Kidney tubule cell (primary cell): ENCODE measurements at places on chromosomes 7 and 10.

- DNase-seq, result no peak
Observed at GRCh38 chr10:19872504-19873271, 56.5 kb downstream of the PLXDC2 start.

DNA sequence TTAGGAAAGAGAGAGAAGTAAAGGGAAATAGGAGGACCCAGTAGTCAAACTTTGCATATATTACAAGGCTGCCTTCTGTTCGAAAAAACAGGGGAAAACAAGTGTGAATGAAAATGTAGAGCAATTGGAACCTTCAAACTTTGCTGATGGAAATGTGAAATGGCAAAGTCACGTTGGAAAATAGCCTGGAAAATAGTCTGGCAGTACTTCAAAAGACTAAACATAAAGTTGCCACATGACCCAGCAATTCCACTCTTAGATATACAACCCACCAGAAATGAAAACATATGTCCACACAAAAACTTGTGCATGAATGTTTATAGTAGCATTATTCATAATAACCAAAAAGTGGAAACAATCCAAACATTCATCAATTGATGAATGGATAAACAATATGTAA, 78.6 kb upstream of the IFRD1 start:
- DNase-seq, result no peak

DNA sequence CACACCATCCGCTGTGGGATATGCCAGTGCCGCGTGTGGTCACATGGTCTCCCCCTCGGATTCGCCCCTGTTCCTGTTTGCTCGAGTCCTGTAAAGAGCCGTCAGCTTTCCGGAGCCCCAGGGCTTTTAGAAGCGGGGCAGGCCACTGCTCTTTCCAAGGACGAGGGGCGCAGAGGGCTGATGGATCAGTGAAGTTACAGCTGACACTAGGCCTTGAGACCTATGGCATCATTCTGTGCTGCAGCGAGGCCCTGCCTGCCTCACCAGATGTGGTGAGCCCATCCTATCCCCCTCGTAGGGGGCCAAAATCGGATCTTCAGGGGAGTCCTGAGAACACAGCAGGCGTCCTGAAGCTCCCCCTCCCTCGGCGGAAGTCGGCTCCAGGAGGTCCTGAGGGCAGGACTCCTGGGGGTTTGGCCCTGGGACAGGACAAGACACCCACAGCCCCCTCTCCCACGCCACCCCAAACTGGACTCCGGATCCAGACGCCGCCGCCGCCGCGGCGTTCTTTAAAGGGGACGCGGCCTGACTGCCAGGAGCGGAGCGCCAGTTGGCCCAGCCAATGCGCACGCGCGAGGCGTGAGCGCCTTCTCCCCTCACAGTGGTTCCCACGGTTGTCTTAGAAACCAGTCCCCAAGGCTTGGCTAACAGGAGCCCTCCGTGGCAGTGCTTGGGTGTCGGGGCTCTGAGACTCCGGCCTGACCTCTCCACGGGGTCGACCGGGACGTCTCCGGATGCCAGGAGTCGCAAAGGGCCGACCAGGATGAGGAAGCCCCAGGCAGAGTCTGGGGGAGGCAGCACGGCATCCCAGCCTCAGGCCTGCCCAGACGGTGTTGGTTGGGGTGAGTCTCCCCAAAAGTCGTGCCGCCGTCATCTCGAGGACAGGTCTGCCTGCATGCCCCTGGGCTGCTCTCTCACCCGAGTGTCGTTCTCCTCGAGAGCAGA, 371.7 kb downstream of the ZNF716 start:
- DNase-seq, result no peak

GRCh38 chr7:100545360-100546128, 6.5 kb downstream of the AGFG2 start:
- DNase-seq, result peak; percentile 98

DNA sequence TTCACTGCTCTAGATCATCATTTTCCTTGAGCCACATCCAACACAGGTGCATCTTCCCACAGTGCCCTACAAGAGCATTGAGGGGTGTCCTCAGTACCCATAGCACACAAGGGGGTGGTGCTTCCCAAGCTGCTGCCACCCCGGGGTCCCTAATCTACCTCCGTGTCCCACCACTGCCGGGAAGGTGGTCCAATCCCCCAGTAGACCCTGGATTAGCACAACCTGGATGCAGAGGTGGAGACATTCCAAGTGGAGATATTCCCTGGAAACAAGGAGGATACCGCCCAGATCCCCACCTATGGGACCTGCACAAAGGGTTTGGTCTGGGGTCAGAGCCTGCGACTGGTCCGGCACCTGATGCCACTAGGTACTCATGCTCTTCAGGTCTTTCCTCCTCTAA, 284.8 kb upstream of the PPP2R2D start:
- no peak for DNase-seq

- no peak for DNase-seq
Observed at GRCh38 chr7:142670511-142670910, 78.8 kb upstream of the PRSS1 start.

- DNase-seq, result no peak
Observed at GRCh38 chr7:92631850-92632487, 41.8 kb upstream of the FAM133B start.

- DNase-seq, result peak; percentile 33
Observed at GRCh38 chr10:99551158-99551557, 18.4 kb downstream of the NKX2-3 start.

GRCh38 chr7:105911961-105912575, 35.7 kb upstream of the ATXN7L1 start:
- no peak for DNase-seq

GRCh38 chr10:104067525-104067924, 18.2 kb downstream of the COL17A1 start:
- DNase-seq, result no peak

DNA sequence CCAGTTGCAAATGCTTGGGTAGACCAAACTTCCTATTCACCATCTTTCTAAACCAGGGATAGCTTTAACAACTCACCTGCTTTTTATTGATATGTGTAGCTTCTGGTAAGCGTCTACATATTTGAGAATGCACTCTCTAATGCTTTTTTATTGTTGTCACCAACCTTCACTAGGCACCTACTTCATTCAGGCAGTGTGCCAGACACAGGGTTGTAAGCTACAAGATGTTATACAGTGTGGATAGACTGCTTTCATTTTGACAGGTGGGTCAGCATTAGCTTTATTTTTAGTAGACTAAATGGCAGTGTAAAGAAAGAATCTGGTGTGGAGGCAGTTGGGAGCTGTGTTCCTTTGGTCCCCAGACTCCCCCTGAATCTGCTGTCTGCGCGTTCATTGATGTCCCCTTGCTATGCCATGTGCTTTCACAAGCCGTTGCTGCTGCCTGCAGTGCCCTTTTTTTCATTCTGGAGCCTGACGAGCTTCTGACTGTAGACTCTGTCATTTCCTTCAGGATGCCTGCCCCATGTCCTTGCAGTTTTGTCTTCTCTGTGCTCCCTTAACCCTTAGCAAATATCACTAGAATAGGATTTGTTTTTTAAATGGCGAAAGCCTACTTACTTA, 32.1 kb downstream of the NRF1 start:
- no peak for DNase-seq

DNA sequence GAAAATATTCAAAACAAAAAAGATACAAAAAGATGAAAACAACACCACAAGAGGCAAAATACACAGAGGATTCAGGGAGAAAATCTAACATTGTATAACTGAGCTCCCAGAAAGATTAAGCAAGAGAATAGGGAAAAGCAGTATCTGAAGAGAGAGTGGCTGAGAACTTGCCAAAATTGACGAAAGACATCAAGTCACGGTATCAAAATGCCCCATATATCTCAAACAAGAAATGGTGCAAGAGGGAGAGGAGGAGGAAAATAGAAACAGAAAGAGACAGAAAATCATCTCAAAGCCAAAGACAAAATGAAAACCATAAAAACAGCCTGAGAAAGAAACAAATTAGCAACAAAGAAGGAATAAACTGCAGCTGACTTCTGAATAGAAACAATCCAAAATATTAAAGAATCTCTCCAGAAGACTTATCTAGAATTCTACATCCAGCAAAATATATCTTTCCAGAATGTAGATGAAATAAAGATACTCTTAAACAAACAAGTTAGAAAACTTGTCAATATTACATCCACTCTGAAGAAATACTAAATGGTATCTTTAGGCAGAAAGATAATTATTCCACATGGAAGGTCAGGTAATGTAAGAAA, 5.5 kb downstream of the USP6NL start:
- no peak for DNase-seq

DNA sequence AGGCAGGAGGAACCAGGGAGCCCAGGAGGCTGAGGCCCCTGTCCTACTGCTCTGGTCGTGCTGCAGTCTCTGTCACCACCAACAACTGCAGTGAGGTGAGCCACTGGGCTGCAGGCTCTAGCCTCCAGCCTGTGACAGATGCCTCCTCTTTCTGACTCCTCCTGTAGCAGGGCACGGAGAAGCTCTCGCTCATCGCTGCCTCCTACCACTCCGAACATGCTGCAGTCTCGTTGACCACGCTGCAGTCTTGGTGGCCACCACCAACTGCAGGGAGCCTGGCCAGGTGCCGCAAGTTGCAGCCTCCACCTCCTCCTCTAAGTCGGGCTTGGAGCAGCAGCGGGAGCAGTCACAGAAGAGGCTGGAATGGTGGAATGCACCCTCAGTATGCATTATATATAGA, 22.1 kb upstream of the VOPP1 start:
- DNase-seq, result no peak

- DNase-seq, result no peak
Observed at GRCh38 chr7:156722043-156722826, 81.7 kb downstream of the RNF32 start.

DNA sequence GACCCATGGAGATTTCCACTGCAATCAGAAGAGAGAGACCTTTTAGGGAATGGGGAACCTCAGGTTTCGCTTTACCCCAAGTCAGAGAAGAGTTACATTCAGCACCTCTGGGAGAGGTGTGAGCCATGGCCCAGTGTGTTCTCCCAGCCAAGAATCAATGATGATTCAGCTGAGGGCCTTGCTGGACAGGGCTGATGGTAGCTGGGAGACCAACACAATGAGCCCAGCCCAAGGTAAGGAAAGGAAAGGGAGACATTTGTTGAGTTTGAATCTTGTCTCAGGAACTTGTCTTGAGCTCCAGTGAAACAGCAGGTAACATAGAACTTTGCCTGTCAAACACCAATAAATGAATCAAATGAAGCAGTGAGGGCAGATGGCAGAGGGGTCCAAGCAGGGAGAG, 14.0 kb upstream of the PPIA start:
- DNase-seq, result no peak

DNA sequence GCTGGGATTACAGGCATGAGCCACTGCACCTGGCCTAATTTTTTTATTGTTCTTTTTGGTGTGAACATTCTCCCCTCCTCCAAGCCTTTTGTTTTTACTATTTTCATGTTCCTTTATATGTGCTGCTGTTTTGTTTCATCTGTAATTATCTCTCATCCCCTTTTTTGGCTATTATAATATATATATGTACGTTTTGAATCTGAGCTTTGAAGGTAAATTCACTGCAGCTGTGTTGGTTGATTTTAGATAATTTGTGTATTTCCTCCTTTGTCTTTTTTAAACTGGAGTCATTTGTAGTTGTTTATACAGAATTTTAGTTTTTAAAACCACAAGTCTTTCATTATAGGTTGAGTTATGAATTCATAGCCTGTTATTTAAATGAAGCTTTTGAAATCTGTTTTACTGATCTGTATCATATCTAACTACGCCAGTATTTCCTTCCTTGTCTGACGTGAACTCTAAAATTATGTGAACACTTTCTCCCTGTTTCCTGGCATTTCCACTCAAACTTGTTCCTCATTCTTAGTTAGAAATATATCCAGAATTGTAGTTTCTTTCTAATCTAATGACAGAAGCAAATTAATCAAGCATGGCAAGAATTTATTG, 54.9 kb downstream of the PTEN start:
- DNase-seq, result no peak

DNA sequence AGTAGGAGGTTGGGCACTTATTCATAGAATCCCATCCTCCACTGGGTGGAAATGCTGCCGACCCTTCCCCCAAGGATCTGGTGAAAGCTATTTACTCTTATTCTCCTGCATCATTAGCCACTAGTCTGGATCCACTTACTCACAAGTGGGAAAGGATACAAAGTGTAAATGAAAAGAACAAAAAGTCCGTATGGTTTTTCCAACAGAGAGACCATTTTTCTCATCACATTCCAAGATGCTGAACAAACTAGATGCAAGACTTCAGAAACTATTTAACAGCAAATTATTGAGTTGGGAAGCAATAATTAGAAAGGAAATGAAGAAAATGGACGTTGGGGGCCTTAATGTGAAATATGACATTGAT, 242.4 kb upstream of the GLI3 start:
- no peak for DNase-seq

GRCh38 chr7:126606331-126606730, 646.4 kb downstream of the GRM8 start:
- DNase-seq, result peak; percentile 60

DNA sequence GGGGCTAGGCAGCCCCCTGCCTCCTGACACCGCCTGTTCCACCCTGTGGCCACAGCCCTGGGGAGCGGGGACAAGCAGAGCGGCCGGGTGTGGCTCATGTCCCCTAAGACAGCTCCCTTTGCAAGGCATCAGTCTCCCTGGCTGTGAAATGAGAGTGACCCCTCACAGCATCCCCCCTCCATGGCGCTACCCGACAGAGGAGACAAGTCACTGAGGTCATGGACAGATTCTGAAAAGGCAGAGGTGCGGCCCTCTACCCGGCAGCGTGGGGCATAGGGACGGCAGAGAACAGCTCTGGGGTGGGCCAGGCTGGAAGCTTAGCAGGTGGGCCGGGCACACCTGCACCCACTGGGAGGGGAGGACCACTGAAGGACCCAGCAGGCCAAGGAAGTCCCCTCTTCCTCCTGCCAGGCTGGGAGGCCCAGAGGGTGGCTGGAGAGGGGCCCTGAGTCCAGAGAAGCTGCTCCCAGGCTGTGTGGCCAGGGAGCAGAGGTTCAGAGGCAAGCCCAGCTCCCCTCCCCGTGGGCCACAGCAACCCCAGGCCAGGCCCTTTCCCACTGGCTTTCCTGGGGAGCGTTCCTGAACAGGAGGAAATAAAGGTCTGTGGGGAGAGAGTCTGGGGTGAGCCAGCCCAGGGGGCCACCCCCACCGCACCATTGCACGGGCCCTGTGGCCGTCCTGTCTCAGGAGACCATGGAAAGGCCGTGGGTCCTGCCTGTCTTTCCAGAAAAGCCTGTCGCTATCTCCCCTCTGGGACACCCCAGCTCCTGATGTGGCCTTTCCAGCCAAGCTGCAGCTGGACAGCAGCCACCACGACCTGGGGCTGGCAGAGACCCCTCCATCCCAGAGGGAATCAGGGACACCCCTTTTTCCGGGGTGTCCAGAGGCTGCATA, 1.7 kb downstream of the ADAP1 start:
- DNase-seq, result no peak

- DNase-seq, result no peak
Observed at GRCh38 chr7:1785839-1786238, 115.8 kb downstream of the ELFN1 start.

- peak; percentile 30 for DNase-seq
Observed at GRCh38 chr7:66859794-66860645, 61.0 kb upstream of the TMEM248 start.
